Activated CD8-positive, alpha-beta T cell treated with anti-CD3 and anti-CD28 coated beads for 36 hours (primary cell): ENCODE measurements at places on chromosomes 11 and 22. TPM values are rescaled to one million over a fixed set of nuclear protein-coding genes. Genes with fewer than 3 reads are reported as not detected.

CCND1 gene
- total RNA-seq, result 3.3 TPM

MMP8 gene
- total RNA-seq, result not detected

MS4A4A gene
- not detected for total RNA-seq

CNIH2 gene
- total RNA-seq, result 0.96 TPM

GRCh38 chr22:48803171-48803947 is 1024.3 kb downstream of the BRD1 start:
- DNase-seq, result no peak

- no peak for DNase-seq
Observed at GRCh38 chr11:134949121-134950090, 537.4 kb upstream of the B3GAT1 start.

- DNase-seq, result peak; percentile 40
Observed at GRCh38 chr22:44455963-44456358, 42.1 kb downstream of the RTL6 start.

DNA sequence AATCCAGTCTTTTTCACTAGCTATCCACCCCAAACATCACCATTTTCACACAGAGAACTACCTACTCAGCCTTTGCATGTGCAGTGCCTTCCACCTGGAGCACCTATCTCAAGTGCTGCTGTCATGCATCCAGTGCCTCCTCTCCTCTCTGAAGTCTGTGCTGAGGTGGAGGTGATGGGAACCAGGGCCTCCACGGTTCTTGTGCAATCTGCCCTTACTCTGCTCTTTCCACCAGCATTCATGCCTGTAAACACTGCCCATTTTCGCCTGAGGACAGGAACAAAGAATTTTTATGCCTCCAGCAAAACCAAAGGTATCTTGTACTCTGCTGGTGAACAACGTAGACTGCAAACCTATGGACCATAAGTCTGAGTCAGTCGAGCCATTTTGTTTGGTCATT is 27.0 kb downstream of the PITPNB start:
- no peak for DNase-seq

- no peak for DNase-seq
Observed at GRCh38 chr11:75944515-75944914, 129.5 kb downstream of the UVRAG start.

- no peak for DNase-seq
Observed at GRCh38 chr11:76589477-76589876, 81.1 kb downstream of the LRRC32 start.

DNA sequence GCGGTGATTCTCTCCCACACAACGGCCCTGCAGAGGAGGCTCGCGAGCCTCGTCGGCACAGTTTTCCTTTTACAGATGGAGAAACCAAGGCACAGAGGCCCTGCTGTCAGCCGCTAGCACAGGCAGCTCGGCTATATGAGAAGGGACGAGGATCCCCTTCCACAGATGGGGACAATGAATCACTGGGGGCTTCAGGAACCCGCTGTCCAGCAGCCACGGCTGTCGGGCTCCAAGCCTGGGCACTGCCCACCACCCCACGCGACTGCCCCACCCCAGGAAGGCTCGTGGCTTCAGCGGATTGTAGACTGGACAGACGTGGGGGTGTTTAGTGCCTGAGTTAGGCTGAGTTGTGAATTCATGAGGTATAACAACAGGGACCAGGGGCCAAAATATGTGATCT is 17.2 kb upstream of the FGF3 start:
- no peak for DNase-seq
